ENCODE measurements at places on chromosomes 2 and 18.

DNA sequence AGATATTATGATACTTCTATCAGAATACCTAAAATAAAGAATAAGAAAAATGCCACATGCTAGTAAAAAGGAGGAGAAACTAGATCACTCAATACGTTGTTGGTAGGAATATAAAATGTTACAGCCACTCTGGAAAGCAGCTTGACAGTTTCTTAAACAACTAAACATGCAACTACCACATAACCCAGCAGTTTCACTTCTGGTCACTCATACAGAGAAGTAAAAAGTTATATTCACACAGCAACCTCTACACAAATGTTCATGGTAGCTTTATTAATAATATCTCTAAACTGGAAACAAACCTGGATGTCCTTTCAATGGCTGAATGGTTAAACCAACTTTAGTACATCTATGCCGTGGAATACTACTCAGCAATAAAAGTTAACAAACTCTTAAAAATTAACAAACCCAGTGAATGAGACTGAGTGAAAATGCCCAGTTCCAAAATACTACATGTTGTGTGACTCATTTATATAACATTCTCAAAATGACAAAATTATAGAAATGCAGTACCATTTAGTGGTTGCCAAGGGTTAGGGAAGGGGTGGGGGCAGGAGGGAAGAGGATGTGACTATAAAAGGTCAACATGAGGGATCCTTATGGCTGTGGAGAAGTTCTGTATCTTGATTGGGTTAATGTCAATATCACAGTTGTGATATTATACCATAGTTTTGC, 124.1 kb downstream of the MMADHC start:
- no peak for DNase-seq

DNA sequence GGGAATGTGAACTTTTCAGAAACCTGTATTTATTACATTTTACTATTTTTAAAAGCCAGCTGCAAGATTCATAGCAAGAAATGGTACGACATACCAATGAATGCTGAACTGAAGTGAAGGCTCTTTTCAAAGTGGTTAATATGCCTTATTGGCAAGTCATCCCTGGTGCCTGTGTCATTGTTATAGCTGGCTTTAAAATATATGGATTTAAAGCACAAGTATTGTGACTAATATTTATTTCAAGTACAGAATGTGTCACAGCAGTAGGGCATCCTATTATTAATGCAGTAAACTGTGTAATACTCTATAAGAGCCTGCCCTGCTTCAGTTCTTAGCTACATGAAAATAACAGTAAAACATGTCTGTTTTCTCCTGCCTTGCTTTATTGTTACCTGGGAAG, 10.8 kb downstream of the TSHZ1 start:
- DNase-seq = no peak

DNA sequence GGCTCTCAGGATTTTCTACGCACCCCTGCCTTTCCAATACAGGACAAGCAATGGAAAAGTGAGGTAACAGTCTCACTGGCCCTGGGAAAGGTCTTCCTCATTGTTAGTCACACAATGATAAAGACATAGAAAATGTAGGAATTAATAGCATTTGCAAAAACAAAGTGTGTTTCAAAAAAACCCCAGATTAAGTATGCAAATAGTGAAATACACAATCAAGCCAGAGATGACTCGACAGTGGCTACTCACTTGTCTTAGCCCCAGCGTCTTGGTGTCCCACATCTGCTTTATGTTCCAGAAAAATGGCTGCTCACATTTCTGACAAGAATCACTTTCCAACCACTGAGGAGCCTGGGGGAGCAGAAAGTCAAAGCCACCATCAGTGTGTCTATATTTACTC, 47.0 kb upstream of the AP1S3 start:
- peak; percentile 60 for DNase-seq

DNA sequence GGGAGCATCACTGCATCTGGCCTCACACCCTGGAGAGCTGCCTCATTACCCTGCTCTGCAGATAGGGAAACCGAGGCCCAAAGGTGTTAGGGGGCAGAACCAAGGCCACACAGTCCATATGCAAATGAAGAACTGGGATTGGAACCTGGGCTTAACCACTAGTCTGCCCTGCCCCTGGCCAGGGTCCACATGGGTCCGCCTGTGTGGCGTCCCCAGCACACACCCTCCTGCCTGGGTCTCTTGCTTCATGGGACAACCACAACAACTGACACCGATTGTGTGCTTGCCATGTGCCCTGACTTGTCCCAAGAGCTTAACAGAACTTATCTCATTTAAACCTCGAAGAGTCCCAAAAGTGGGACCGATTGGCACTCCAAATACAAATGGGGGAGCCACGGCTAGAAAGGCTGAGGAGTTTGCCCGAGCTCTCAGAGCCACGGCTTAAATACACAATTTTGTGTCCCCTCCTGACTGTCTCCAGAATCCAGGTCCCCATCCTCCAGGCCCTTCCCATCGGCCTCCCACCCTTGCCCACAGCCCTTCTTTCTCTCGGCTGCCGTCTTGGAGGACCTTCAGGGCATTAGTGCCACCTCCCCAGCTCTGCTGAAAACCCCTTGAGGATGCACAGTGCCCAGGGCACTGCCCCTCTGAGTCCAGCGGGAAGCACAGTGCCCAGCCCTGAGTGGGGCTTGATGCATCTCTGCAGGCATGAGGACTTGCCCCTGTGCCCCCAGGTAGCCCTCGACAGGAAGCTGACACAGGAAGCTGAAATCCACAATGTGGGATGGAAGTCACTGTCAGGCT, 5.8 kb upstream of the DUSP2 start:
- no peak for DNase-seq

DNA sequence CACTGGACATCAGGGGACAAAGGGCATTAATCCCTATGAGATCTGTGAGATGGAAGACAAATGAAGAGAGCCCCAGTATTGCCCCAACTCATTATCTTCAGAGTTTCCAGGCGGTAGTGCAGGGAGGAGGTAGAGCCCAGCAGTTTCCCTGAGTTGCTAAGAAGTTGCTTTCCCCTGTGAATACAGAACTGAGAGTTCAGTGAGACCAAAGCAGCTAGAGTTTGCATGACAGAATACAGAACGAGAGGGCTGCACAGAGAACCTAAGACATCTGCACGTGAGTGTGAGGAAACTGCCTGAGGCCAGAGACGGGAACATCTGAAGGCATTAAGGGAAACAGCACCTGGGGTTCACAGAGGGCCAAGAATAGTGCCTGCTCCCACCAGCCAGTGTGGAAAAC, 18.1 kb upstream of the PGAP1 start:
- no peak for DNase-seq
